ENCODE measurements at places on chromosomes 2 and 18. TPM values are rescaled to one million over a fixed set of nuclear protein-coding genes. Genes with fewer than 3 reads are reported as not detected.

Gene SMAD2
- total RNA-seq, result 43.9 TPM

Gene TTN
- under 0.01 TPM for total RNA-seq

Gene CHN1
- 33.7 TPM for total RNA-seq

Gene APCDD1
- 1.8 TPM for total RNA-seq

Gene PCARE
- total RNA-seq, result not detected

Gene HSPD1
- 121 TPM for total RNA-seq

DNA sequence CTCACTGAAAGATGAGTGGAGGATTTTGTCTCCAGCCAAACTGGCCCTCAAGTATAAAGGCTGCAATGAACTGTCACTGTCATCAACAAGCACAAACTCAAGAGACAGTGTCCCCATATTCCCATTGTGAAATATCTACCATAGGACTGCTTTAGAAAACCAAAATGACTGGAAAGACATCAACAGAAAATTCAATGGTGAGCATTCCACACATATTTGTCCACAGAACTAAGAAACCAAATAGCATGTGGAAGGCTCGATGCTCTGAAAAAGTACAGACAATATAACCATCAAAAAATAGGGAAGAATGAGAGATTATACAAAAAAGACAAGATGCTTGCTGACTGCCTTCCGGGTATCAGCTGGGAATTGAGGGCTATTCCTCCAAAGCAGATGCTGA, 37.6 kb downstream of the TGFBRAP1 start:
- peaks cover 8% of the 10 kb centered on the region for H3K4me1 ChIP-seq
- H3K4me3 ChIP-seq, result no peak overlapping the region
- H3K27me3 ChIP-seq, result no peaks in the 10 kb centered on the region

- no peaks in the 10 kb centered on the region for H3K4me1 ChIP-seq
- no peak overlapping the region for H3K27ac ChIP-seq
- H3K36me3 ChIP-seq, result no peaks in the 10 kb centered on the region
- no peak for DNase-seq
These were observed 1315.1 kb downstream of the SUCLG1 start for GRCh38 chr2:83143946-83144345.

- DNase-seq, result no peak
- H3K27ac ChIP-seq, result no peak overlapping the region
- no peaks in the 10 kb centered on the region for H3K27me3 ChIP-seq
- H3K4me3 ChIP-seq, result no peak overlapping the region
- no peaks in the 10 kb centered on the region for H3K4me1 ChIP-seq
These were observed 269.0 kb downstream of the CDCA7 start for GRCh38 chr2:173623438-173624319.

- H3K36me3 ChIP-seq, result peaks cover 6% of the 10 kb centered on the region
- H3K27ac ChIP-seq, result peak overlapping the region; percentile 98
- peak overlapping the region; percentile 94 for H3K4me3 ChIP-seq
- no peaks in the 10 kb centered on the region for H3K27me3 ChIP-seq
These were observed 358 bp downstream of the USP37 start for GRCh38 chr2:218567797-218568189.

GRCh38 chr2:176664478-176664877, 395.2 kb downstream of the MTX2 start:
- H3K4me3 ChIP-seq, result no peak overlapping the region
- no peak overlapping the region for H3K27ac ChIP-seq
- no peaks in the 10 kb centered on the region for H3K36me3 ChIP-seq

DNA sequence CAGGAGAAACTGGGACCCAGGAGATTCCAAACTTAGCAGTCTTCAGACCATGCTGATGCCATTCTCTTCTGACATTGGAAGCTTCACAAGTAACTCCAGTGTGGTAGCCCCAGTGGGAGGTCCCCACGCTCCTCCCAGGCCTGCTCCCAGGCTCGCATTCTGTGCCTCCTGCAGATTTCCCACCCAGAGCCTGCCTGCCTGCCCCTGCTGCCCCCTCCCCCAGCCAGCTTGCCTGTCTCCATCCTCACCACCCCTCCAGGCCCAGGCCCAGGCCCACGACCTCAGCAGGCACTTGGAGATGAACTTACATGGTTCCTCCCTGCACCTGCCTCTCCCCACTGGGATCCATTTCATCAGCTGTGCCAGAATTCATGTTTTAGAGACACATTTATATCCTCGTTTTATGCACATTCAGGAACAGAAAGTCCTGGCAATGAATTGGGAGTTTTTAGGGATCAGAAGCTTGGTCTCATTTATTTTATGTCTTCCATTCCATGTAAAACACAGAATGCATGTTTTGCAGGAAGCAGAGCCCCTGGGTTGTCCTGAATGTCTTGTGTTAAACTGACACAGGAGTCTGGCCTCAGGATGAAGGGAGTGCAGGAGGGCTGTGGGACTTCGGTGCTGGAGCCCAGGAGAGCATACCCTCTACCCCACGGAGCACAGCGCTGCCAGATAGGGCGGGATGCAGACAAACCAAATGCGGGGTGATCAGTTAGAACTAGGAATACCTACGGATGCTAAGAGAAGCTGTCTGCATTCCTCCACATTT, 150.5 kb downstream of the SNTG2 start:
- H3K4me3 ChIP-seq, result no peak overlapping the region
- no peaks in the 10 kb centered on the region for H3K4me1 ChIP-seq
- H3K36me3 ChIP-seq, result no peaks in the 10 kb centered on the region
- H3K27me3 ChIP-seq, result no peaks in the 10 kb centered on the region
- no peak overlapping the region for H3K27ac ChIP-seq

DNA sequence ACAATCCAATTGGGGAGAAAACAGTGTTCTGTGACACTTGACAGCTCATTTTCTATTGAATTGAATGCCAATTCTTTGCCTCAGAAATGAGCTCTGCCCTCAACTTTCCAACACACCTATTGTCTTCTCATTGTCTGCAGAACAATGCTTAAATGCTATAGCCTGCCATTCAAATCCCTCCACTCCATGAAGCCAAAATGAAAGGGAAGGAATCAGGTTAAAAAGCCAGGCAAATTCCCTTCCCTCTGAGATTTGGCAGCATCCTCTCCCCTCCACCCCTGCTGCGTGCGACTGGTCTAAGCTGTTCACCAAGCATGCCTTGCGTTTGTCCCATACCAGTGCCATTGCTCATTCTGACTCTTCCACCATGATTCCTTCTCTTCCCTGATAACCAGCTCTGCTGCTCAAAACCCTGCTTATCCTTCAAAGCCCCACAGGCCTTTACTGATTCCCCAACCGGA, 32.4 kb upstream of the TMEM131 start:
- H3K4me3 ChIP-seq, result no peak overlapping the region
- peak overlapping the region; percentile 88 for H3K27ac ChIP-seq
- H3K4me1 ChIP-seq, result peaks cover 26% of the 10 kb centered on the region
- no peaks in the 10 kb centered on the region for H3K27me3 ChIP-seq
- no peaks in the 10 kb centered on the region for H3K36me3 ChIP-seq
- DNase-seq, result no peak

GRCh38 chr2:176781570-176782217, 430.9 kb upstream of the HNRNPA3 start:
- no peak for DNase-seq
- H3K27ac ChIP-seq, result no peak overlapping the region
- no peaks in the 10 kb centered on the region for H3K4me1 ChIP-seq
- H3K36me3 ChIP-seq, result no peaks in the 10 kb centered on the region
- no peaks in the 10 kb centered on the region for H3K27me3 ChIP-seq

GRCh38 chr2:30237239-30237965, 6.1 kb downstream of the LBH start:
- peaks cover 41% of the 10 kb centered on the region for H3K4me1 ChIP-seq
- no peak overlapping the region for H3K27ac ChIP-seq
- no peaks in the 10 kb centered on the region for H3K27me3 ChIP-seq

GRCh38 chr2:210474776-210475175, 1.8 kb downstream of the LANCL1 start:
- no peaks in the 10 kb centered on the region for H3K27me3 ChIP-seq
- no peak overlapping the region for H3K4me3 ChIP-seq
- H3K4me1 ChIP-seq, result peaks cover 11% of the 10 kb centered on the region
- H3K27ac ChIP-seq, result no peak overlapping the region
- peaks cover 22% of the 10 kb centered on the region for H3K36me3 ChIP-seq

All from osteoblast (primary cell).